H9 (cell line): ENCODE measurements at places on chromosomes 5 and 9. TPM values are rescaled to one million over a fixed set of nuclear protein-coding genes. Genes with fewer than 3 reads are reported as not detected.

DNA sequence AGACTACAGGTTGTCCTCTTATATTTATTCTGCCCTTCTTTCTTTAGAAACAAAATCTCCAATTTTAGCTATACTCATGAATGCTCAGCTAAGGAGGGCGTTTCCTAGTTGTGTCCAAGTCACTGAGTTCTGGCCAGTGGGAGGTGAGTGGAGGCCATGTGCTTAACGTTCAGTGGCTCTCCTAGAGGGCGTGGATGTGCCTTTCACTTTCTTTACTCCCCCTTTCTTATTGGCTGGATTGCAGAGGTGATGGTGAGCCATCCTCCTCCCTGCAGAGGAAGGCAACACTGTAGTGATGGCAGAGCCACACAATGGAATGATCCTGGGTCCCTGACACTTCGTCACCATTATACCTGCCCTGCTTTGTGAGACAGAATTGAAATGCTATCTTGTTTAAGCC is 54.6 kb downstream of the ALG2 start:
- no peak for DNase-seq

GRCh38 chr9:24516463-24516862 is 29.2 kb downstream of the IZUMO3 start:
- DNase-seq: no peak

- DNase-seq: no peak
Measured at GRCh38 chr5:88882276-88883038, 527 bp downstream of the MEF2C start.

- DNase-seq: no peak
Measured at GRCh38 chr5:159415301-159415937, 85.1 kb upstream of the IL12B start.

DNA sequence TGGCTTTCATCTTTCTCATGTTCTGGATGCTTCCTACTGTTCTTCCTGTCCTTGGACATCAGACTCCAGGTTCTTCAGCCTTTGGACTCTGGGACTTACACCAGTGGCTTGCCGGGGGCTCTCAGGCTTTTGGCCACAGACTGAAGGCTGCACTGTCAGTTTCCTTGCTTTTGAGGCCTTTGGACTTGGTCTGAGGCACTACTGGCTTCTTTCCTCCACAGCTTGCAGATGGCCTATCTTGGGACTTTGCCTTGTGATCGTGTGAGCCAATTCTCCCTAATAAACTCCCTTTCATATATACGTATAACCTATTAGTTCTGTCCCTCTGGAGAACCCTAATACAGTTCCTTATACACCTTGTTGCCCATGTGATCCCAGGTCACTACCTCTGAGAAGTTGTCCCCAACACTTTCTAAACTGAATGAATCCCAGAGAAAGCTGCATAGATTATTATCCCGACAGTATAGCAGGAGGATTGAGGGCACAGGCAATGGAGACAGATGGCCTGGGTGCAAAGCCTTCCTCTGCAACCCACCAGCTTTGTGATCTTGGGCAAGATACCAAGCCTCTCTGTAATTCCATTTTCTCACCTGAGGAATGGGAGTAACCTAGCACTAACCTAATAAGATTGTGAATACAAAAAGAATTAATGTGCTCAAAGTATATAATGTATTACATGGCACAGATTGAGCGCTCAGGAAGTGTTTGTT is 449.6 kb upstream of the BRINP1 start:
- no peak for DNase-seq

GRCh38 chr9:33443464-33444154 is 3.8 kb downstream of the AQP3 start:
- DNase-seq: peak; percentile 47

DNA sequence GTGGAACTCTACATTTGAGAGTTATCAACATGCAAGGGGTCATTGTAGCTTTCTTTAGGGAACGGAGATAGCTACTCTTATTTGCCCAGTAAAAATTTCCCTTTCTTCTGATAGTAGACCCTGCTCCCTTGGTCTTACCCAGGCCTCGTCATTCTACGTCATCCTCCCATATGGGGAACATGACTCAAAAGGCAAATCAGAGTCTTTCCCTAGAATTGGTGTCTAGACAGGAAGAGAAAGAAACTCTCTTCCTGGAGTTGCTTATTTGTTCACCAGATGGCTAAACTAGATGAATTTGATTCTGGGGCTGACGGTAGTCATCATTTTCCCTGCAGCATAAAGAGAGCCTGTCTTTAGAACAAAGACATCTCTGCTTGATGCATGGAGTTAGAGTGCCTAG is 12.2 kb upstream of the SLC38A9 start:
- no peak for DNase-seq

GRCh38 chr9:1707291-1707690 is 307.9 kb upstream of the SMARCA2 start:
- no peak for DNase-seq

DNA sequence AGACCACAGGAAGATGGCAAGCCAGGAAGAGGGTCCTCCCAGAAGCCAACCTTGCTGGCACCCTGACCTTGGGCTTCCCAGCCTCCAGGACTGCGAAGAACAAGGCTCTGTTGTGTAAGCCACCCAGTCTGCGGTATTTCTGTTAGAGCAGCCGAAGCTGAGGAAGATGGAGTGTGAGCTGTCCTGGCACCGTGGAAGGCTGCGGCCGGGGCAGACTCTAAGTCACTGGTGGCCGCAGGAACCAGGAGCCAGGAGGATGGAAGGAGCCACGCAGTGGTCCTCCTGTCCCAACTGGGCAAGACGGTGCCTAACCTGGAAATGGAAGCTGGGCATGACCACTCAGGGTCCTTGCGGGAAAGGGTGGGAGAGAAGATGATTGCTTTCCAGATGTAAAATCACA is 89.1 kb downstream of the ZNF354C start:
- DNase-seq: no peak

GRCh38 chr9:129335464-129336129 is 157.5 kb upstream of the IER5L start:
- DNase-seq: no peak

DNA sequence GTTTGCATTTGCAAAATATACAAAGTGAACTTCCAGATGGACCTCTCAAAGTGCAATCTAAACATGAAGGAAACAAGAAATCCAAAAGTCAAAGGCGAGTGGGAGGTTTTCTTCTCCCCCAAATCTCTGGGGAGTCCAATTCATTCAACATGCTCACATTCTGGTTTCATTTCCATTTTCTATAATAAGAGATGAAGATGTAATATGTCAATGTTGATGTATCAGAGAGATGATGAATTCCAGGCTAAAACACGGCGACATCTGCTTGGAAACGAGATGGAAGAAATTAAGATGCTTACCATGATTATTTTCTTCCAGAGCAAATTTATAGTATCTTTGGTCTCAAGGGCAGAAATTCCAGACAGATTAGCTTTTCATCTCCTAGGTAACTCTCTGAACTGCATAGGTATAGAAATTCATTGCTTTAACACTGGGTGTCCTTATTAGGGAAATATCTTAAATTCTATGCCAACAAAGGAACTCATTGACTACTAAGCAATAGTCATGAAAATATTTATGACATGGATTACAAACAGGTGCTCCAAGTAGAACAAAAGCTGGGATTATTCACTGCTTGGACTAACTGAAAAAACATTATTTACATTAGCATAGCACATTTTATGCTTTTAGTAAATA is 287.9 kb downstream of the SEC61B start:
- DNase-seq: no peak

DNA sequence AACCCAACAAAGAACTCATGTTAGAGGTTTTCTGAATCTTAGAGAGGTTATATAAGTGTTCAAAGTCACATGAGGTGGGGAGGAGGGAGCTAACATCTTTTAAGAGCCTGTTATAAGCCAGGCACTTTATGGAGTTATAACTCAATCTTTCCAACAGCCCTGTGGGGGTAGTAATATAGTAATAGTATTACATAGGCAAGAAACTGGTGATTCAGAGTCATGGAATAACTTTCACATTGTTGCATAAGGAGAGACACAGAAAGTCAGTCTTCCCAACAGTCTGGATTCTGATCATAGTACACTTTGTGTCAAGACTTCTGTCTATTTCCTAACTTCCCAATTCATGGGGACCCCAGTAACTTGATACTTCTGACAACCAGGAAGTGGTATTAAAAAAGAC is 89.2 kb downstream of the ACER2 start:
- no peak for DNase-seq

DNA sequence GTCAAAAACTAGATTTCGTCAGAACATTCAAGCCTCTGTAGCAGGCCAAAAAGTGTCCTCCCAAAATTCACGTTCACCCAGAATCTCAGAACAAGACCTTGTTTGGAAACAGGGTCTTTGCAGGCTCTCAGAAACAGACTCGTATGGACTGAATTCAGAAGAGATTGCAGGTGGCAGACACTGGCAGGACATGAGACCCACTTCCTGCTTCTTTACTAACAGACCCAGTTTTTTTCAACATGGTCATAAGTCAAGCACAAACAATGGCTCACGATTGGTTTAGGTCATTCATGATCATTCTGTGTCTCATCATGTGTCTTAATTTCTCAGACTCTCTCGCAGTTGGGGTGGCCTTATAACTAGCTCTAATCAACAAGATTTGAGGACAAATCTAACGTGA is 5.4 kb upstream of the TENT4A start:
- no peak for DNase-seq

GRCh38 chr9:28051559-28052503 is 478.6 kb upstream of the C9orf72 start:
- no peak for DNase-seq

DNA sequence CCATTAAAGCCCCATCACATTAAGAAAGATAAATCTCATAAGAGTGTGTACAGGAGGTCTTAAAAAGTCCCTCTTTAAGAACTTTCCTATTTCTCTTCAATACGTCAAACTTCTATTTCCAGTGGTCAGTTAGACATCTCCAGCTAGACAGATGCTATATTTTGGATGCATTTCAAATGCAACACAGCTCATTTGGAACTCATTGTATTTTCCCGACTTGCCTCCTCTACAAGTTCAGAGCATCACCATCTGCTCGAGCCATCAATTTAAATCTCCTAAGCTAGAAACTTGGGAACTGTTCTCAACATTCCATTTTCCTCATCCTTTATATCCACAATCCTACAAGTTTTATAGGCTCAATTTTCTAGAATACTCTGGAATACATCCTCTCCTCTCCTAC is 3.2 kb upstream of the UHRF2 start:
- no peak for DNase-seq

DNA sequence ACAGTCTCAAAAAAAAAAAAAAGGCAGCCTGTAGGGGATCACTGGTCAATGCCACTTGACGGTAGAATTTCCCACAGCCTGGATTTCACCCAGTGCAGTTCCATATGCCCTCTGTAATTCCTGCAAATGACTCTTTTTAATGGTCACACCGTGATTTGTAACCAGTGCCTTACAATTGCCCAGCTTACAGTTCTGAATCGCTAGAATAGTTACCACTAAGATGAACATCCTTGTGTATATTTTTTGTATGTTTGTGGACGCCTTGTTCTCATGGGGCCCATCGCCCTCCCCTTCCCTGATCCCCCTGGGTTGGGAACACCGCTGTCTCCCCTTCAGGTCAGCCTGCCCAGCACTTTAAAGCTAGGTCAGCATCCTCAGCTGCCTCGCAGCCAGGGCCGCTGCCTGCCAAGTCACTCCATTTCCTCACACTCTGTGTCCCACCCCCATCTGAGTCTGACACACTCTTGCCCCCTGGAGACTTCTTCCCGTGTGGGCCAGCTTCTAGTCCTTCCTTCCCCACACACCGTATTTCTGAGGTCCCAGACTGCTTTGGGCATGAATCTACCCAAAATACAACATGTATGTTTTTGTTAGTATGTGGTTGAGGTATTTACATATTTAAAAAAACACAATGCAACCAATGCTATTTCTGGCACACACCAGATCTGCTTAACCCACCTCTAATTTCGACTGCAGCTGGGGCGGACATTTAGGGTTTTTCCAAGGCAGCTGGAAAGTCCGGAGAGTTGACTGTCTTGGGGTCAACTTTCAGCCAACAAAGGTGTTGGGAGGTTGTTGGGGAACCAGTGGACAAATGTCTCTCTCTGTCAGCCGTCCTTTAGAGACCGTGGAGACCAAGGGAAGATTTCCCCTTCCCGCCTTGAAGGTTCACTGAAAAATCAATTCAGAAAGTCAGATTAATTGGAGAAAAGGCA is 120.5 kb upstream of the NEK6 start:
- DNase-seq: no peak

GRCh38 chr5:20231040-20231439 is 243.0 kb upstream of the CDH18 start:
- DNase-seq: no peak

DNA sequence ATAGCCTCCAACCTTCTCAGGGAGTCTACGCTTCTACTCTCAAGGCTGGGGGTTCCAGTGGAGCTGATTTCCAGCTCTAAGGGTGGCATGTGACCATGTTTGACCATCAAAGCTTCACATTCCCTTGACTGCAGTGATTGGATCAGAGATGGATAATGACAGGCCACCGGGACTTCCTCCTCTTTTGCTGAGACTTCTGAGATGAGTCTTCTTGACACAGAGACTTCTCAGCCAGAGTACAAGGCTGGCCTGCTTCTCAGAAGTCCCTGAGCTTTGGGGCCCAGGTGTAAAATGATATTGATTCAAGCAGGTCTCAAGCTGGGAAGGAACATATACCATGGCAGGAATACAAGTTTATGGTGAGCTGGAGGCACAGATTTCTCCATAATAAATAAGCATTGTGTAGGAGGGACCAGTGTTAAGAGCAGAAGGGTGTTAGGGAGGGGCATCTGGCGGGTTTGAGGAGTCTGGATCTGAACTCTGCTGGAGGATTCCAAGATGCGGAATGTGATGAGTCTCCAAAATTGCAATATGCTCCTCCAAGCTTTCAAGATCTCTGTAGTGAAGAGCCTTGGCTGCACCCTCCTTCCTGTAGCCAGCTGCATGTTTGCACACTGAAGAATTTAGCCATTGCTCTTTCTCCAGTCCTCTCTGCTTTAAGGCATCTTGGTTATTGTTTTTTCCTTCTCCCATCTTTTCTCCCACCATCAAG is 41.7 kb upstream of the HSD17B4 start:
- no peak for DNase-seq

- DNase-seq: no peak
Measured at GRCh38 chr9:15392363-15392762, 30.3 kb upstream of the SNAPC3 start.

GRCh38 chr5:38023799-38024198 is 184.0 kb upstream of the GDNF start:
- no peak for DNase-seq

GRCh38 chr5:174283211-174284005 is 237.9 kb downstream of the NSG2 start:
- DNase-seq: no peak

- DNase-seq: no peak
Measured at GRCh38 chr5:154829589-154830218, 20.7 kb downstream of the FAXDC2 start.

DNA sequence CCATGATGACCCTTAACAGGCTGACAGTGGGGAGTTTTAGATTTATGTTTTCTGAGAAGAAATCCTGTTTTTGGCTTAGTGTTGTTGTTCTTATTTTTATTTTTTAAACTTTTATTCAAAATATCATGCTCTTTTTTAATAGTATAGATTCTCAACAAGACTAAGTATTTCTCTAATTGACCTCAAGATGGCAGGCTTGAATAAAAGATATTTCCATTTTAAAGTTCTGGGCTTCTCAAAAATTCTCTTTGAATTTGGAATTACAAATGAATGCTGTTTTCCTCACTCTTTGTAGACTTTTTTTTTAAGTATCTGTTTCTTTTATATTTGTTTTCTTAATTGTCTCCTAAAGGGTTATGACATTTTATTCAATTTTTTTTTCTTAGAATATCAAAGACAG is 50.0 kb upstream of the SH3GL2 start:
- no peak for DNase-seq

GRCh38 chr9:7287065-7287464 is 512.5 kb downstream of the DMAC1 start:
- DNase-seq: no peak

The WDR38 gene
- total RNA-seq: not detected in 2 replicates

The ARAP3 gene
- total RNA-seq: 27.3 and 27.6 TPM in 2 replicates

The TOR2A gene
- total RNA-seq: 13.2 and 16.3 TPM in 2 replicates

The VCP gene
- 407 and 409 TPM in 2 replicates for total RNA-seq

The PDZD2 gene
- 8.8 and 9.9 TPM in 2 replicates for total RNA-seq

The LIFR gene
- 6.3 and 7.8 TPM in 2 replicates for total RNA-seq

The ATG12 gene
- 46.3 and 52.9 TPM in 2 replicates for total RNA-seq
